ENCODE measurements at places on chromosomes 16 and 17.

DNA sequence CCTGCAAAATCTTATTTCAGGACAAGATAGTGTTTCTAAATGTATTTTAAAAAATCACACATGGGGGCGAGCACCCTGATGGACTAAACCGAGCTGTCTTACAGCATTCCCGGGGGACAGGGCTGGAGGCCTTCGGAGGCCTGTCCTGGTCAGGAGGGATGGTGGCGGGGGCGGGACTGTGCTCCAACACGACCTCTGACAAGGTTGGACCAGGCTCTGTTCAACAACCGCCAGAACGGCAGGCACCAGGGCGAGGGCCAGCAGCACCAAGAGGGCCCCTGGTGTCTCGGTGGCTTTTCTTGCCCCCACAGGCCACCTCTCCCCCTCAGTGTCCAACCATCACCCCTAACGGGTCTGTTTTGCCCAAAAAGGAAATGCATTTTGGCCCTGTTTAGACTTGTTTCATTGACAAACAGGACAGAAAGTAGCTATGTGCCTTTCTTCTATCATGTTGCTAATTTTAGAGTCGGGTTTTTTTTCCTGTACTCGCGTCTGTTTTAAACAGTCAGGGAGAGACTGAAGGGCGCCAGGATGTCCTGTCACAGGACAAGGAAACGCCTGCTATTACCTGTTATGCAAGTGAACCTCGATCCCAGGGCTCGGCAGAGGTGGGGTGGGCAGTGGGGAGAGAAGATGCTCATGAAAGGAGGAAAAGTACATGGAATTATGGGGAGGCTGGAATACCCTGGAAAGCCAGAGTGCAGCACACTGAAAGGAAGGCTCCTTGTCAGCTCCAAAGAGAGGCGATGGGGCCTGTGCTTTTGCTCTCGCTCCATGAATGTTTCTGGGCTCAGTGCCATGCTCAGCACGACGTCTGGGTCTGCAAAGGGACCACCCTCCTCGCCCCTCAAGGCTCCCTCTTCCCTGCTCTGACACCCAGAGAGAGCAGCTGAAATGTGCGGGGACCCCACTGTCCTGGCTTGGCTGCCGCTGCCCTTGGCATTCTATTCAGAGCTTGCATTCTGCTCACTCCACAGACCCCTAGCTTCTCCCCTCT, 11.9 kb downstream of the TMEM204 start:
- DNase-seq: no peak

DNA sequence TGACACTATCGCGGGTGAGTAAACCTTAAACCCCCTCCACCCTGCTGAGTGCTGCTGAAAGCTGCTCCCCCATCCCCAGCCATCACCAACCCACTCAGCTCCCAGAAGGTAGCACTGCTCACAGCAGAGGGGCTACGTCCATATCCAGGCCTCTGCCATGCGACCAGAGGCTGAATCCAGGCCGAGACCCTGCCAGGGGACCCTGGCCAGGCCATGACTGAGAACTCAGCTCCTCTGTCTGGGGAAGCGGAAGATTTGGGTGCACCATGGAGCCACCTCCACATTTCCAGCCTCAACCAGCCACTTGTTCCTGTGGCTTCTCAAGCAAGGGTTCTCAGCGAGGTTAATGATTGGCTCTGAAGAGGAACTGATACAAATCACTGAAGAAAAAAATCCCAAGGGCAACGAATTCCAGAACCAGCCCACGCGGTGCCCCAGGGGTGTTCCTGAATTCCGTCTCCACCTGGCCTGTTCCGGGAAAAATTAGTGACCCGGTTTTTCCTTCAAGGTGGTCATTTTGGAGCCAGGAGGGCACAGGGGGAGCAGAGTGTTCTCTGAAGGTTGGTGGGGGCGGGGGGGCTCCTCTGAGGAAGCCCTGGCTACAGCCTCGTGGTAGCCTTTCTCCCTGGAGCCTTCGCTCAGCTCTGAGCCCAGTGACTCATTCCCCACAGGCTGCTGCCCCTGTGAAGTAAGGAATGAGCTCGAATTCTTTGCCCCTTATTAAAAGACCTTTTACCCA, 9.3 kb upstream of the SLC16A5 start:
- no peak for DNase-seq

DNA sequence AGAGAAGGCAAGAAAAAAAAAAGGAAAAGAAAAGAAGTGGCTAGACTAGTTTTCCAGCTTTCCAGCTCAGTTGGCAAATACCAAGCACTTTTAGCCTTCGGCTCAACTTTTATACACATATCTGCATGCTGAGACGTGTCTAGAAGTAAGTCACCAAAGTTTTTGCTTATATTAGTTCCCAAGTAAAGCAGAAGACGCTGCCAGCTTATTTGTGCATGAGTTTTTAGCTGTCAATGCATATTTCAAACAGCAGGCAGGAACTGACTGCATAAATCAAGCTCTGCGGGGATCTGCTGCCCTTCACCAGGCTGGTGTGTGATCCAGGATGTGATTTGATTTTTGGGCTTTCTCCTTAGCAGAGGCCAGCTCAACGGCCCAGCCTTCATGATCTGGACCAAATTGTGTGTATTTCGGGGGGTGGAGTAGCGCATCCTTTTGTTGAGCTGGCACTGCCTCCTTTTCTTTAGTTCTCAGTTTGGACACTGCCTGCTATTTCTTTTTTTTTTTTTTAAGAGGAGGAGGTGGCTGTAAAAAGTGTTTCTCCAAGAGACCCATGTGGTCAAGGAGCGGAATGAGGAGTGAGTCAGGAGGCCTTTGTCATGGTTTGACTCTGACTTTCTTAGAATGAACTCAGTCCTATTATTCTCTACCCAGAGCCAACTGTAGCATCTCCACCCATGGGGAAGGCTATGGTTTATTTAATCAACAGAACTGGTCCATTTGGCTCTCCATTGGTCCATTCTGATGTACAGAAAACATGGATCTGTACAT, 162.6 kb upstream of the XYLT1 start:
- DNase-seq: no peak

DNA sequence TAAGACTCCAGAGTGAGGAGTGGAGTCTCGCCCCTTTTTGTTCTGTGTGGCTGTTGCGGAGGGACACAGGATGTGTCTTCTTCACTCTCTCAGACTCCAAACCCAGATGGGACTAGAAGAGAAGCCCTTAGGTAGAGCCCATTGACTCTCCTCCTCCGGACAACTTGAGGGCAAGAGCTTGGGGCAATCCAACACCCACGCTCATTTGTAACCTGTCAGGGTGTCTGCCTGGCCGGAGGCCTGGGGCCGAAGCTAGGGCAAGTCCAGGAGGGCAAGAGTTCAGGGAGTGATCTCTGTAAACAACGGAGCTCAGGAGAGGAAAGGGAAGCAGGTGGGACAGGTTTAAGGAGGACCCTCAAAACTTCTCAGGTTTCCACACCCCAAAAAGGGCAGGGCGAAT, 1.4 kb upstream of the HOXB1 start:
- DNase-seq: no peak

GRCh38 chr16:49499869-49500610, 126.4 kb downstream of the C16orf78 start:
- DNase-seq: no peak

DNA sequence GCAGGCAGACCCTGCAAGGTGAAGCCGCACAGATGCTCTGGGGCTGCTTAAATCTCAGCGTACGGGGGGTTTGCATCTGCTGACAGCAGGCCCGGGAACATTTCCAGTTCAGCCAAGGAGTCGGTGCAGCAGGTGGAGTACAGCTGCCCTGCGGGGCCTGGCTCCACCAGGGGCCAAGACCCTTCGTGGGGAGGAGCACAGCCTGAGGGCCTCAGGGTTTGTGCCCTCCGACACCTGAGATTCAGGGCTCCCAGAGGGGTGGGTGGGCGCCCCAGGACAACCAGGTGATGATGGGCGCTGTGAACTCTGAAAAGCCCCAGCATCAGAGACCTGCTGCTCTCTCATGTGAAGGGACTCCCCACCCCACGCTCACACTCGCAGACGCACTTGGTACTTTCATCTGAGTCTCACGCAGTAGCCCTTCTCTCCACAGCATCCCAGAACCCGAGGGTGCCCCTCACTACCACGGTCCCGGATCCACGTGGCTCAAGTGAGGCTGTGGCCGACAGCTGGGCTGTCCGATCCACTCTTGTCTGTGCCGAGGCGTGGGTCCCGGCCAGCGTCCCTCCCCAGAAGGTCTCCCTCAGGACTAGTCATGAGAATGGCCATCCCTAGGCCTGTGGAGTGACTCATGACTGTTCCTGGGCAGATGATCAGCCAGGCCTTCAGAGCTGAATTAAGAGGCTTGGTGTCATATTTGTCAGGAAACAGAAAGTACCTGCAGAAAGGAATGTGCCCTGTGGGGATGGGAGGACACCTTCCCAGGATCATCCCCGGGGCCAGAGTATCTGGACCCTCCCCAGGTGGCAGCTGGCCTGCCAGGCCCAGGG, 29.6 kb downstream of the ACSF3 start:
- DNase-seq: no peak

DNA sequence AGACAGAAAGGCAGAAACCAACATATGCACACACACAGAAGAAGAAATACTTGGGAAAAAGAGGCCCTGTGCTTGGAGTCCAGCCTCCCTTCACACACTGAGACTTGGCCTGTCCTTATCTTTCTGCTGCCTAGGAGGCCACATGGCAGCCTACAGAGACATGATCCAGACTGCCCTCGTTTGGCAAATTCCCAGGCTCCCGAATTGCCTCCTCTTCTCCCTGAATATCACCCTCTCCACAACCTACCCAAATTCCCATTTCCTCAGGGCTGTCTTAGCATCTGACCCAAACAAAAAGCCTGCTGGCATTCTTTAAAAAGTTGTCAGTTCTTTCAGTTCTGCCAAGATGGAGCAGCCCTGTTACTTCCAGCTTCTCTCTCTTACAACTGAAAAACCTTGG, 59.8 kb downstream of the DNAH17 start:
- no peak for DNase-seq

DNA sequence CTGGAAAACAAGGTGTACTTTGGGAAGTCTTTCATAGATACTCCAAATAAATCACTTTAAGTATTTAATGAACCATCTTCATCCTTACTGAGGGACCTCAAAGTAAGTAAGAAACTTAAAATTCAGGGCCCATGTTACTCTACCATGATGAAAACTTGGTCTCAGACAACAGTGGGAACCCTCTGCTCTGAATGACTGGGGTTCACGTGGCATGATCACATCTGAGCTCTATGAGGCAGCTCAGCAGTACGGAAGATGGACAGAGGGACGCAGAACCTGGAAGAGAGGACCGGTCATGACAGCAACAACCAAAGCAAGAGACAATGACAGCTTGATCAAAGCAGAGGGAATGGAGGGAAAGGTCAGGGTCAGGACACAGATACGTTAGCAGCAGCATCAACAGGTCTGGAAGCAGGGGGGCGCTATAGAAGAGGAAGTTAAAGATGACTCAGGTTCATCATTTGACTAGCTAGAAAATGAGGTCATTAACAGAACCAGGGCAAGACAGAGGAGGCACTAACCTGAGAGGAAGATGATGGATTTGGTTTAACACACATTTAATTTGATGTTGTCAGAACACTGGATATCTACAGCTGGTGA, 9.5 kb downstream of the XPO6 start:
- no peak for DNase-seq

- DNase-seq: peak; percentile 83
These were observed at the start of gene SLFN13 for GRCh38 chr17:35448214-35448898. Gene SLFN13 (minus strand): TSS chr17:35448766. CDS start chr17:35445680, 3,086 bp downstream.

DNA sequence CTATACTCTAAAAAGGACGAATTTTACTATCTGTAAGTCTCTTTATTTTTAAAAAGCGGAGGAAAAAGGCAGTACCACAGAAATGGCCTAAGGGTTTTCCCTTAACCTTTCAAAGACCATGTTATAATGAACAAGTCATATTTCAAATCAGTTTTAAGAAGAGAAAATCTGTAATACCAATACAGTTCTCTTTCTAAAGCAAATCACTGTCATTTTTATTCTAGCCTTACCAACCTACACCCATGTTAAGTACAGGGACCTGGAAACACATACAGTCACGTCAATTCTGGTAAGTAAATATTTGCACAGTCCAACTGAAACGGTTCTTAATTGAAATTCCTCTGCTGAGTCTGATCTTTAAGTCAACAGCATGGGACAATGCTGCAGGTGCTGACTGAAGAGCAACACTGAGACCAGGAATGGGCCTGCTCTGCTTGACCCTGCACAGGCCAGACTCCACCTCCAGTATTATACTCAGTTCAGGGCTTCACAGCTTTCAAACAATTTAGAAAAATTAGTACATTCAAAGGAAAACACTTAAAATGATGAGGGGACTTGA, 20.2 kb downstream of the MBTPS1 start:
- DNase-seq: no peak

GRCh38 chr17:16013943-16014407, 14.4 kb downstream of the TTC19 start:
- DNase-seq: no peak

GRCh38 chr17:65485388-65486299, 75.8 kb downstream of the AXIN2 start:
- DNase-seq: no peak

DNA sequence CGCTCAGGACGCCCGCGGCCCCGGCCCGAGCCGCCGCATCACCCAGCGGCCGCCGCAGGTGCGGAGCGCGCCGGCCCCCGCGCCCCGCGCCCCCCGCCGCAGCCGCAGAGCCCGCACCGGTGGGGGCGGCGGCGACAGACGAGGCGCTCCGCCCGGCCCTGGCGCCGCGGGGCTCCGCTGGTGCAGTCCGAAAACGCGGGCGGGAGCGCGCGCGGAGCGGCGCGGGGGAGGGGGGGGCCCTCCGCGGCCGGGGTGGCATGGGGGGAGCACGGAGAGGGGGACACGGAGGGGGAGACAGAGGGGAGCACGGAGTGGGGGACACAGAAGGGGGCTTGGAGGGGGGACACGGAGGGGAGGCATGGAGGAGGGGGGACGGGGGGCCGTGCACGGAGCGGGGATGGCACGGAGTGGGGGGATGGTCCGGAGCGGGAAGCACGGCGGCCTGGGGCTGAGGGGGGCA, at the start of gene AATK:
AATK (minus strand) TSS at position 189 of the 460 bp plus-strand sequence. CDS start 229 bp downstream, outside the sequence.
- no peak for DNase-seq

All from CD4-positive, alpha-beta T cell treated with Interleukin-6 at 100 ng/mL for 8 hours (primary cell).